Activated gamma-delta T cell treated with Interleukin-2 at 50 U/mL for 16 hours (primary cell): ENCODE measurements at places on chromosomes 6 and 20.

GRCh38 chr6:94548201-94548600 is 1029.1 kb upstream of the MANEA start:
- no peak for DNase-seq

DNA sequence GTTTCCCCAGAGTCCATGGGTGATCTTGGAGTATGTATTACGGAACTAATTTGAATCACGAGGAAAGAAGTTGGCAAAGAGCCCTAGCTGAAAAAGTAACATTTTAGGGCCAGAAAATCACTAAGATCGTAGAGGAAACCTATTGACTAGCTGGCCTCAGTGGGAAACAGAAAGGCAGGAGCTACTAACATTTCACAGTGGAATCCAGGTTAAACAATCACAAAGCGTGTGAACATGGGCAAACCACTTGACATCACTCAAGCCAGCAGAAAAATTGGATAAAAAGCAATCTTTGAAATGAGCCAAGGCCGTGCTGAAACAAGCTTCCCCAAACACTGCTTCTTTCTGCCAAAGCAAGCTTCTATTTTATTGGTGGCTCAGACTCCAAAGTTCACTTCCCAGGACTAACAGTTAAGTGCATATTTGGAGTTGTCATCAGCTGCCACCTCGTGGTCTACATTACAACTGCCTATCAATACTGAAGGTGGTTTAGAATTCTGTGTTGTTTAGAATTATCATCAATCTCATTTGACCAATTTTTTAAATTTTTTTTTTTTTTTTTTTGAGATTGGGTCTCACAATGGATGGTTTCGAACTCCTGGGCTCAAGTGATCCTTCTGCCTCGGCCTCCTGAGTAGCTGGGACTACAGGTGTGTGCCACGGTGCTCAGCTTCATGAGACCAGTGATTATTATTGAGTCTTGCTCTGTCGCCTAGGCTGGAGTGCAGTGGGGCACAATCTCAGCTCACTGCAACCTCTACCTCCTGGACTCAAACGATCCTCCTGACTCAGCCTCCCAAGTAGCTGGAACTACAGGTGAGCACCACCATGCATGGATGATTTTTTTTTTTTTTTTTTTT is 10.6 kb downstream of the RPS10 start:
- peak; percentile 32 for DNase-seq

DNA sequence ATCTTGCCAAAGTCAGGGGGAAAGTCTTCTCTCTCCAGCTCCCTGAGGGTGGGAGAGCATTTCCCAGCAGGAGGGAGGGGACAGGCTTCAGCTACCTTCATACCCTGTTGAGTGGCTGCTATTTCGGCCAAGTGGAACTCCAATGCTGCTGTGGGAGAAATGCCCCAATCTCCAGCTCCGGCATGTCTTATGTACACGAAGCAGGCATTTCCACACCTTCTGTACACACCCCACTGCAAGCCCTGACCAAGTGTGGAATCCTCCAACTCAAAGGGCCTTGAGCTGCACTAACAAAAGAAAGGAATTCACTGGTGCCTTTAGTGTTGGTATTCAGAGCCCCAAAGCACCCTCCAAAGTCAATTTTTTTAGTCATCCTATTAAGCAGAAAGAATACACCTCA is 313.6 kb upstream of the NT5E start:
- no peak for DNase-seq

- no peak for DNase-seq
These were observed 153.1 kb downstream of the EPHA7 start for GRCh38 chr6:93266116-93266817.

DNA sequence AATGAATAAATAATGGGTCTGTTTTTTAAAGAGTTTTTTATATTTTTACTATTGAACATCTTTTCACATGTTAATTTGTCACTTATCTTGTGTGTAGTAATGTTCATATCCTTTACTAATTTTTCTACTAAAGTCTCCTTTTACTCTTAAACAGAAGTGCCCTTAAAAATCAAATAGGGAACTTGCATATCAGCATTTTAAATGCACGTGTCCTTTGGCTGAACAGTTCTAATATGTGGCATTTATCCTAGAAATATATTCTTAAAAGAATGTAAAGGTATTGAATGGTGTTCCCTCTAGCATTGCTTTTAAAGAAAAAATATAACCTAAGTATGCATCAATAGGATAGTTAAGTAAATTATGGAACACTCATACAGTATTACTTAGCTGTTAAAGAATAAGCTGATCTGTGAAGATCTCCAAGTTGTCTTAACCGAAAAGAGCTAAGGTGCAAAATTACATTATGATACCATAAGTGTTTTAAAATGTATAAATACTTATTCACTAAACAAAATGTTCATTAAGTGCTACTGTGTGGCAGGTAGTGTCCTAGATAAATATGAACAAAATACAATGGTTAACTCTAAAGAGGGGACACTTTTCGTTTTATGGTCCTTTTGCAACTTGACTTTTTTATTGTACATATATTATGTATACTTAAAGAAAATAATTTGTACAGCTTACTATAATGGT is 631 bp upstream of the PGBD1 start:
- DNase-seq, result no peak

DNA sequence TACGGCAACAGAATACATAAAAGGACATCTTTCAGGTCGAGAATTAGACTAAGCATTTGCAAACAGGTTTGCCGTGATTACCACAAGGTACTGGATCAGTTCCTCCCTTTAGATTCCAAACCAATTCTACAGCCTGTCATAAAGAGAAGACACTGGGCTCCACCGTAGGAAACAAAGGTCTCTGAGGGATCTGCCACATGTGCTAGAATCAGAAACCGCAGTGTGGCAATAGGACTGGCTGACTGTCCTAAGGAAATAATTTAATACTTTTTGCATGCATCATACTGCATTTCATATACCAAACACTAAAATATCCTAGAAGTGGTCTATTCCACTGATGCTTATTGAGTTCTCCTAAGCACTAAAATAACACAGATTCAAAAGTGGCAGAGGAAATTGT is 59.2 kb downstream of the POPDC3 start:
- no peak for DNase-seq

DNA sequence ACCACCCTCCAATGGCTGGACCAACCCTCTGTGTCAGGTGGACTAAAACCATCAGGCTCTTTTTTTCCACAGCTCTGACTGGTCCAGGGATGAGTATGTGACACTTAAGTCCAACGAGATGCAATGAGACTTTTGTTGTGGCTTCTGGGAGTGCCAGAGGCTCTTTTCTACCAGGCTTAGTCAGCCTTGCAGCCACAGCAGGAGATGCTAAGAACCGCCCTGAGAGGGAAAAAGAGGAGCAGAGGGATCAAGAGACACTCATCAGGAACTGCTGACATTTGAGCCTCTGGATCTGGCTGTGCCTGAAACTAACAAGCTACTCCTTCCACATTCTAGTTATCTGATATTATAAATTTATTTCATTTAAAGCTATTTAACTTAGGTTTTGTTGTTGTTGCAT is 270.9 kb upstream of the SULF2 start:
- DNase-seq, result no peak

- no peak for DNase-seq
These were observed 78.8 kb downstream of the FOXF2 start for GRCh38 chr6:1468126-1468525.

DNA sequence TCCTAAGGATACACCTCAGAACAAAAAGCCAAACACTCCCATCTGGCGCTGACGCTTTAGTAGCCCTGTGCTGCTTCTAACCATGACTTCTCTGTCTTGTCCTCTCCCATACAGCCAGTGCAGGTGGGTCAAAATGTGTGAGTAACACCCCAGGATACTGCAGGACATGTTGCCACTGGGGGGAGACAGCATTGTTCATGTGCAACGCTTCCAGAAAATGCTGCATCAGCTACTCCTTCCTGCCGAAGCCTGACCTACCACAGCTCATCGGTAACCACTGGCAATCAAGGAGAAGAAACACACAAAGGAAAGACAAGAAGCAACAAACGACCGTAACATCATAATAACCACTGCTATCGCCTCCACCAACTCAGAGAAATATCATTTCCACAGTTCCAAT is 1.4 kb downstream of the DEFB132 start:
- DNase-seq, result peak; percentile 18

- DNase-seq, result no peak
These were observed 366.0 kb downstream of the LAMA2 start for GRCh38 chr6:129248946-129249345.

- peak; percentile 21 for DNase-seq
These were observed 646 bp downstream of the RPS6KA2 start for GRCh38 chr6:166626177-166627032.

DNA sequence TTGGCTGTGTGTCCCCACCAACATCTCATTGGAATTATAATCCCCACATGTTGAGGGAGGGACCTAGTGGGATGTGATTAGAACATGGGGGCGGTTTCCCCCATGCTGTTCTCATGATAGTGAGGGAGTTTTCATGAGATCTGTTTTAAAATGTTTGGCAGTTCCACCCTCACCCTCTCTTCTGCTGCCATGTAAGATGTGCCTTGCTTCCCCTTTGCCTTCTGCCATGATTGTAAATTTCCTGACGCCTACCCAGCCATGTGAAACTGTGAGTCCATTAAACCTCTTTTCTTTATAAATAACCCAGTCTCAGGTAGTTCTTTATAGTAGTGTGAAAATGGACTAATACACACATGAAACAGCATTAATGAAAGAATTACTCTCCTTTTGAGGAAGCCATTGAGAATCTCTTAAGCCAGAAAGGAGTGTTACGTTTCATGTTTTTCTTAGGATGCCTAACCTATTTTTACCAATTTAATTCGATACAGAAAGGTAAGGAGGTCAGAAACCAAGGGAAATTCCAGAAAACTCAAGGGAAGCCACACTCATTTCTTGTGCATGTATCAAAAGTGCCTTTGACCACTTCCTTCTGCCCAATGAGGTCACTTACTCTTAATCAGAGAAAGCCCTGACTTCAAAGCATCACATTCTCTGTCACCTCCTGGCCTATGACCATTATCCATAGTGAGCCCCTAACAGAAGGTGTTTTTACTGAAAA is 24.7 kb upstream of the HINT3 start:
- DNase-seq, result no peak

DNA sequence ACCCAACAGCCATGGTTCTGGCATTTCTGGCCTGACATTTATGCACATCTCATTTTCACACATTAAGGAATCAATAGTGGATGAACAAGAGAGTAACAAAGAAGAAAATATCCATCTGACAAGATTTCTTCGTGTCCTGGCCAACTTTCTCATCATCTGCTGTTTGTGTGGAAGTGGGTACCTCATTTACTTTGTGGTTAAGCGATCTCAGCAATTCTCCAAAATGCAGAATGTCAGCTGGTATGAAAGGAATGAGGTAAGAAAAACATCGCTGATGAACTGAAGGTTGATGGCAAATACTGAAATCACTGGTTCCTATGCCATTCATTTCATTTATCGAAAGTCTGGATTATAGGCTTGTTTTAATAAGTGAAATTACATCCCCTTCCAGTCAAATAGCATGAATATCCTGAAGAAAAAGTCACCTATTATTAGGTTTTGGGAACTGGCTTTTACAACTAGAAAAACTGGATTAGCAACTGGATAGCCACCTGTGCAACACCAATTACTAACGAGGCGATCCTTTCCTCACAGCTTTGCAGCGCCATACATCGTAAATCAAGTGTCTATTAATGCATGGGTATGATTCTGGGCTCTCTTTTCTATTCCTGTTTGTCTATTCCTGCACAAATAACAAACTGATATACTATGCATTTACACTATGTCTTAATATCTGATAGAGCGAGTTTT is 50.2 kb upstream of the NOP56 start:
- no peak for DNase-seq

DNA sequence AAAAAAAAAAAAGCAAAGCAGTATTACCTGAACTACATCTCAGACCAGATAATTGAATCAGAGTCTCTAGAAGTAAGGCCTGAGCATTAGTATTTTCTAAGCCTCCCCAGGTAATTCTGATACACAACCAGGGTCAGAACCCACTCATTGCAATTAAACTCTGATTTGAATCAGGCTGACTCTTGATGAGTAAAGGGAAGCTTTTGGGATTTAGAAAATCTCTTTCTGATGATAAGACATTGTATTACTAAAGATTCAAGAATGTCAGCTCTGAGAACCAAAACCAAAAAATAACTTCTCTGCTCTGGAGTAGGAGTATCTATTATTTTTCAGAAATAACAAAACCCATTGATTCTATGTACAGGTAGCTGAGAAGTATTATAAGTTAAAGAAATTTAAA is 100.1 kb upstream of the COL21A1 start:
- DNase-seq, result no peak

DNA sequence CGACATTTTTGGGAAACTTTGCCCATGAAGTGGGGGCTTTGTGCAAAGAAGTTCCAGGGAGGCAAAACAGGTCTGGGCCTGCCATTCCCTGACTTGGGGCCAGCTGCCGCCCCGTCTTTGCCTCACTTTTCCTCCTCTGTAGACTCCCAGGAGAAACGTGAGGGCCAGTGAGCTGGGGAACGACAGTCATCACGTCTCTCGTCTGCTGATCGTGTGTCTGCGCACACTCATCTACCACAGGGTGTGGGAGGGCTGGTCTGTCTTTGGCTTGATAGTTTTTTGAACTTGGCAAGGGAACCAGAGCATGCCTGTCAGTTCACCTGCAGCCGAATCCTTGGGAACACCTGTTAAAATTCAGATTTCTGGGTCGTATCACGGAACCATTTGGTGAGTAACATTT is 8.5 kb downstream of the GHRH start:
- DNase-seq, result no peak

DNA sequence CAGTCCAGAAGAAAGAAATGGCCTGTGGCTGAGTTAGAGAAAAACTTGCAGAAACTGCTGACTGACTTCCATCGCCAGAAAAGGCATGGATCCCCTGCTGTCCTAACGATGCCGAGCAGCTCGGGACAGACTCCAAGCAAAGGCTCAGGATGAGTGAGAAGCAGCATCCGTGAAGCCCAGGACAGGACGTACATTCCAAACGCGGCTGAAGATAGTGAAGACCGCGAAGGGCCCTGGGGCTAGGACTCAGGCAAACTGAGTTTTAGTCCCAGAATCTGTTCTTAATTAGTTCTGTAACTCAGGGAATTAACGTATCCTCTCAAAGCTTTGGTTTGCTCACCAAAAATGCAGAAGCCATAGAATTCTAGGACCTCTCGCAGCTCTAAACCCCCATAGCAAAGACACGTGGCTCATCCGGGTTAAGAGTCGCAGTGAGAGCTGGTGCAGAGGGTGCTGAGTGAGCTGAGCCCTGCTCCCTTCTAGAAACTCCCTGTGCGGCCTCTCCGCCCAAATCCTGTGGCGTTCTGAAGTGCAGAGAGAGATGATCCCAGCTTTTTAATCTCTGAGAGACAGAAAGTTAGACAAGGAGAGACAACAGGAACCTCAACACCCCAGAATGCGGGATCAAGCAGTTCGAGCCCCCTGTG is 132.9 kb upstream of the THBS2 start:
- DNase-seq, result no peak

- DNase-seq, result no peak
These were observed 466.9 kb downstream of the CBLN4 start for GRCh38 chr20:55538261-55538908.

GRCh38 chr6:26195924-26196845 is 109.0 kb downstream of the HFE start:
- DNase-seq, result no peak

- no peak for DNase-seq
These were observed 21.0 kb downstream of the KCNK5 start for GRCh38 chr6:39208223-39208739.

- DNase-seq, result peak; percentile 51
These were observed 5.4 kb upstream of the TUBB2A start for GRCh38 chr6:3162565-3163247.

GRCh38 chr20:10873026-10873425 is 199.2 kb upstream of the JAG1 start:
- no peak for DNase-seq
